ENCODE measurements at places on chromosomes 6 and 20.

DNA sequence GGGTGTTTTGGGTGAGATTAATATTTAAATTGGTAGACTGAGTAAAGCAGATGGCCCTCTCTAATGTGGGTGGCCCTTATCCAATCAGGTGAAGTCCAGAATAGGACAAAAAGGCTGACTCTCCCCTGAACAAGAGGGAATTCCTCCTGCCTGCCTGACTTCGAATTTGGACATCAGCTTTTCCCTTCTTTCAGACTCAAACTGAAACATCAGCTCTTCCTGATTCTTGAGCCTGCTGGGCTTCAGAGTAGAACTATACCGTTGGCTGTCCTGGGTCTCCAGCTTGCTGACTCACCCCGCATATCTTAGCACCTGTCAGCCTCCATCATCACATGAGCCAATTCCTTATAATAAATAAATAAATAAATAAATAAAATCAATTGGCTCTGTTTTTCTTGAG lies 15.0 kb upstream of the TGM6 start:
- no peak for DNase-seq

DNA sequence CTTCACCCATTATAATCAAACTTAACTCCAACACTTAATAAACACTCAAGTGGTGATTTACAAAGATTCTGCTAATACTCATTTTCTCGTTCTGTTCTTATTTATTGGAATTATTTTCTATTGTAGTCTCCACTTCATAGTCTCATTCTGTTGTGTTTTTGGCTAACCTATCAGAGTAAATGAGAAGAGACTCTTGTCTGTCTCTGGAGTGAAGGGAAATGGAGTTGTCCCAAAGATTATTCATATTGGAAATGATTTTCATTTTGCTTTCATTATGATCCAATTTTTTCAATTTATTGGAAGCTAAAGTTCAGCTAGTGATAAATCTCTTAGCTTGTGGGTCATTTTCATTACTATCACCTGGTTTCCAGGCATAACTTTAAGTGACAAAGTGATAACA lies 454.9 kb upstream of the JAG1 start:
- no peak for DNase-seq

GRCh38 chr6:140068801-140069200 lies 694.4 kb upstream of the CITED2 start:
- no peak for DNase-seq

DNA sequence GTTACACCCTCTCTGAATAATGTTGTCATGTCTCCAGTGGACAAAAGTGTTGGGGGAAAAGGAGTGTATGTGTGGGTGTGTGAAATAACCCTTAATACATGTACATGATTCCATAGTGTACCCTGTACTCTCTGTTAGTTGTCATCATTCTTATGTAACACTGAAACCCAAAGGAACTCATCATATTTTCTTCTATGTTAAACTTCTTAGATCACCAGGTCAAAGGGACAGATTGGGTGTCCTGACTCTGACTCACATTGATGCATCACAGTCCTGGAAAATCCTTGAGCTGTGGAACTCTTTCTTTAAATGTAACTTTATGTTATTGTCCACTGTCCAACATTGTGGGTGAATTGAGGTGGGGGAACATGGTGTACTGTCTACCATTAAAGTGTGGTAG lies 350.5 kb downstream of the DHX35 start:
- no peak for DNase-seq

GRCh38 chr6:137024237-137024990 lies 20.4 kb downstream of the IL20RA start:
- no peak for DNase-seq

- no peak for DNase-seq
These were observed 3.7 kb downstream of the MRPS18A start for GRCh38 chr6:43683708-43684455.

DNA sequence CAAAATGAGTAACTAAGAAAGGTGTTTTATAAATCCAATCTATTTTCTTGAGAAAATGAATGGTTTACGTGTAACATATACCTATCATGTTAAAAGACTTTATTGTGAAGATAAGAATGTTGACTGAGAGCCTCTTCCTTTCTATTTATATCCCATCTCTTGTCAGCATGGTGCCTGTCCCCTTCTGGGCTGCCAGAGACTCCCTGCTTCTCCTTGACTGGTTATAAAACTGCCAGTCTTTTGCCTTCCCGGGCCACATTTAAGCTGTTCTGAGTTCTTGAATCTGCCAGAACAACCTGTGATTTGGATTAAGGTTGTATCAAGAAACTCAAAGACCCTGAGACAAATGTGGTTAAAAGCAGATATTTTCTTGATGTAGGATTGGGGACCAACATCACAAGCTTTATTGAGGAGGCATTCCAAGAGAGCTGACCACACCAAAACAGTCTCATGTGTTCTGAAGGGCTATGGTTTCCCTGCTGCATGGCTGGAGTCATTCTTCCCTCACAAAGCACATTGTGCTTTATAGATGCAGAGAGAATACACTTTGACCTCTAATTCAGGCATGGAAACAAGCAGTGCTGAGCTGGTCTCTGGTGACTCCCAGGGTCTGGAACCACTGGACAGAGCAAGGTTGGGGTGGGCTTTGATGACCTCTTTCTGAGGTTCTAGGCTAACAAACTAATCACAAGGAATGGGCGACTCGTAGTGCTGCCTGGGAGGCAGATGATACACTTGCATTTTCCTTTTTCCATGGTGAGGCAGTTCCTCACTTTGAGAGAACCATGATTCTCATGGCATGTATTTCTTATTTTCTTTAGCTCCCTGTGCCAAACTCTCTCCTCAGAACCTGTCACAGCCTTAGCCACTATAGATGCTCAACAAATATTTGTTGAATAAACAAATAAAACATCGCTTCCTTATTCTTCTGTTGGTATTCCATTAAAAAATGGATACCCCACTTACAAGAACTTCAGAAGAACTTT lies 205.0 kb upstream of the PREP start:
- DNase-seq = no peak

DNA sequence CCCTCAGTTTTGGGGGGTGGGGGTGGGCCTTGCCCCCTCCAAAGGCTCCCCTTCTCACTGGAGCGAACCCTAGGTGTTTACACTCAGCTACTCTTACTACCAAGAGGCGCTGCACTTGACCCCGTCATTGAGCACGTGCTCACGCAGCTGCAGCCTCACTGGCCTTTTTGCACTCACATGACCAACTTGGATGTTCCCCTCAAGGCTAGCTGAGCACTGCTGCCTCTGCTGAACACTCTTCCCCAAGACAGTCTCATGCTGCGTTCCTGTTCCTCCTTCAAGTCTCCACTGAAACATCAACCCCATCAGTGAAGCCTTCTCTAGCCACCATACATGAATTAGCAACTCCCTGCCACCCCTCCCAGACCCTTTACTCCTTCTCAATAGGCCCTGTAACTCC lies 4.0 kb downstream of the SOD2 start:
- no peak for DNase-seq

- DNase-seq = no peak
These were observed 2.8 kb downstream of the TBPL1 start for GRCh38 chr6:133955582-133956415.

- no peak for DNase-seq
These were observed 47.4 kb downstream of the LGSN start for GRCh38 chr6:63272397-63272796.

- DNase-seq = no peak
These were observed 2.8 kb downstream of the ACSS1 start for GRCh38 chr20:25054995-25055629.

- DNase-seq = no peak
These were observed 30.8 kb upstream of the HLA-DOA start for GRCh38 chr6:33040157-33040556.

DNA sequence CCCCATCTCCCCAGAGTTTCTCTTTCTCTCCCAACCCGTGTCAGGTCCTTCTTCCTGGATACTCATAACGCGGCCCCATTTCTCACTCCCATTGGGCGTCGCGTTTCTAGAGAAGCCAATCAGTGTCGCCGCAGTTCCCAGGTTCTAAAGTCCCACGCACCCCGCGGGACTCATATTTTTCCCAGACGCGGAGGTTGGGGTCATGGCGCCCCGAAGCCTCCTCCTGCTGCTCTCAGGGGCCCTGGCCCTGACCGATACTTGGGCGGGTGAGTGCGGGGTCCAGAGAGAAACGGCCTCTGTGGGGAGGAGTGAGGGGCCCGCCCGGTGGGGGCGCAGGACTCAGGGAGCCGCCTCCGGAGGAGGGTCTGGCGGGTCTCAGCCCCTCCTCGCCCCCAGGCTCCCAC lies at the start of gene HLA-F:
TSS of gene HLA-F (plus strand) at position 173 of the 404 bp plus-strand sequence. CDS start at position 203, 30 bp downstream.
- peak; percentile 74 for DNase-seq

GRCh38 chr6:119535332-119535731 lies 185.8 kb upstream of the MAN1A1 start:
- no peak for DNase-seq

GRCh38 chr20:23090147-23090546 lies 4.0 kb upstream of the CD93 start:
- DNase-seq = no peak

DNA sequence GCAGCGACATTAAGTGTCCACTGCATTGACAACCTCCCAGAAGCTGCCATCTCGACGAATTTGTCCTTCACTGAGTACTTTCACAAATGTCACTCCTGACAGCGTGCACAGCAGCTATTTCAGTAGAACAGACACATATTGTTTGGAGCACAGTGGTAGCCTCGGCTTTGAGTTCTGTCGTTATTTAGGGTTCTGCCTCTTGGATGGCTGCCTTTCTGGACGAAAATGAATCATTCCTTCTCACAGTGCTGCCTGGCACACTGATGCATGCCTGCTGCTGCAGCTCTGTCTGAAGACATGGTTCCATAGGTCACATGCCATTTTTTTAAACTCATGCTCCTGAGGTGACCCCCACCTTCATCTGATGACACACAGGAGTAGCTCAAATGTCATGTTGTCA lies 477.0 kb downstream of the C6orf118 start:
- DNase-seq = no peak

DNA sequence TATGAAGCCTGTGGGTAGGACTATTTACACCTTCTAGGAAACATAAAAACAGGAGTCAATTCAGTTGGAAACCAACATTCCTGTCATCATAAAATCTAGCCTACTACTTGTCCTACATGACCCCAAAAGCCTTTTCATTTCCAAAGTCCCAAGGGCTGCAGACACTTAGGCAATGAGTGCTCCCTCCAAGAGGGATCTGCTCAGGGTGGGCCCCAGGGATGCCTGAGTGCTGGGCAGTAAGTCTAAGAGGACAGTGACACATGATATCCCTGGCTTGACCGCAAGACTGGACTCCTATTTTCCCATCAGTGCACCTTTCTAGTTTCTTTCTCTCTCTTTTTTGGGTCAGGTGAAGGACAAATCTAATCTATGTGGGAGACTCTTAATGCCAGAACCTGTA lies 1101.3 kb downstream of the GRIK2 start:
- no peak for DNase-seq

DNA sequence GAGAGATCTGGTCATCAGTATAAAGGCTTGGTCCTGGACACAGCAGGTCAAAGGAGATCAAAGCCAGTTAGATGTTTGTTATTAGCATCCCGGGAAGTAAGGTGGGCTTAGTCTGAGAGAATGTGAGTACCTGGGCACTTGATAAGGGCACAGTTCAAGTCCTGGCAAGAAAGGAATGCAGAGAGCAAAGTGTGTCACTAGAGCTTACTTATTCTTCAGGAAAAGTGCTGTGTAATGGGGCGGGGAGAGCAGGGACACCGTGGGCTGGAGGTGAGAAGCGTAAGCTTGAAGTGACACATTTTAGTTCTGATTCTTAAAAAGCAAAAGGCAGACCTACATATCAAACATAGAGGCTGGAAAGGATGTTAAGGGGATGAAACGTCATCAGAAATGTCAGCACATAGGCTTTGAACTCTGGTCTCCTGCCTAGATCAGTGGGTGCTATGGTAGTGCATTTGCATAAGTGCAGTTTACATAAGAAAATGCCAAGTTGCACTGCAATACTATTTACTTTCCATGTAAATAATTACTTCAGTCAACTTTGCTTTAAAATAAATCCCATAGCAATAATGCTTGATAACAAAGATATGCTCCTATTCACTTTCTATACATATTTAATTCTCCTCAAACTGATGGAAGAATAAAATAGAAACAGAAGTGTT lies 2.6 kb downstream of the SAMD5 start:
- DNase-seq = no peak

GRCh38 chr6:25130518-25130917 lies 148.7 kb upstream of the CARMIL1 start:
- DNase-seq = no peak

DNA sequence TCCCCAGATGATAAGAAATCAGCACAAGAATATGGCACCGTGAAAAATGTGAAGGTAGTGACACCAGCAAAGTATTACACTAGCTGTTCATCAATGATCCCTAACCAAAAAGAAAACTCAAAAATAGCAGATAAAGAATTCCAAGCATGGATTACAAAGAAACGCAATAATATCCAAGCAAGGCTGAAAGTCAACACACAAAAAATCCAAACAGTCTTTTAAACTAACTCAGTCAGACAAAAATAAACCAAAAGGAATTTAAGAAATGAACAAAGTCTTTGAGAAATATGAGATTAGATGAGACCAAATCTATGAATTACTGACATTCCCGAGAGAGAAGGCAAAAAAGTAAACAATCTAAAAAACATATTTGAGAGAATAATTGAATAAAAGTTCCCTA lies 976.1 kb upstream of the MAP3K7 start:
- DNase-seq = no peak

DNA sequence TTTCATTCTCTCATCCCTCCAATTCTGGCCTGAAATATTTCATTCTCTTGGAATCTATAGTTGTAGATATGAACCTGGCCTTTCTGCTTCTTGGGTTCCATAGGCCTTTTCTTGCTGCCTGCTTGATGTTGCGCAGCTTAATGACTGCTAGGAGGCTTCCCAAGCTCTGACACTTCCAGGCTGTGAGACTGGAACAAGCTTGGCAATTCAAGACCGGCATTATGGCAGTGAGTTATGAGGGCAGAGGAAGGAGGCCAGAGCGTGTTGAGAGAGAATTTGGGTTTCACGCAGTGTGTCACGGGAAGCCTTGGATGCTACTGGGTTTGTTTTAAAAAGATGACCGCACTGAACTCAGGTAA lies 948 bp upstream of the DNAJC5 start:
- no peak for DNase-seq

DNA sequence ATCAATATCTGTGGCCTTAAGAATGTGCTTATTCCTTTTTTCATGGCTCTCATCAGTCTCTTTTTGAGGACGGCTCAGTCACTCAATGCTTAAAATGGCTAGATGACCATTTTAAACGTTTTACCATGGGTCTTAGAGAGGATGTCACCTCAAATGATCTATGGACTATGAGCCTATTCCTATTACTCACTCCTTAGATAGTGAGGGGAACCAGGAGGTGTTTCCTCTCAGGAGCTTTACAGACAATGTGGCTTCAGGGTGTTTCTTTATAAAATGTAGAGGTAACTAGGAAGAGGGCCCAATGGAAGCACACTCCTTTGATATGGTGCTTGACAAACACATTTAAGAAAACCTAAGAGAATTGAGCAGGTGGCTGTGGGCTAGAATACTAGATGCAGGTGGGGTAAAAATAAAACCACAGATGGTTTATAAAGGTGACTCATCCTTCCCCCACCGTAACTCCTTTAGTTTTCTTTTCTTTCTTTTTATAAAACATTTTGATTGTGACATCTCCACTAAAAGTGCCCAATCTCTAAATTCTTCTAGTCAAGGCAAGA lies 1.5 kb upstream of the TMEM200A start:
- DNase-seq = no peak

GRCh38 chr6:154874773-154875592 lies 120.1 kb upstream of the TIAM2 start:
- DNase-seq = no peak

Measured in stimulated activated CD8-positive, alpha-beta memory T cell treated with anti-CD3 and anti-CD28 coated beads, Interleukin-2, amount 100 ng/mL, for 1 hour (primary cell).